Testis (tissue), 5 donors: ENCODE measurements at places on chromosomes 12 and 14. TPM values are rescaled to one million over a fixed set of nuclear protein-coding genes. Genes with fewer than 3 reads are reported as not detected.

RHEBL1 gene
- total RNA-seq, result 5.9 TPM

PTHLH gene
- total RNA-seq, result 0.50 TPM

OR2AP1 gene
- not detected for total RNA-seq

DEPDC4 gene
- total RNA-seq, result 8.0 TPM

- H3K4me1 ChIP-seq, result no peaks in the 10 kb centered on the region
- H3K27ac ChIP-seq, result no peak overlapping the region
- H3K4me3 ChIP-seq, result no peak overlapping the region
Observed at GRCh38 chr12:68823696-68824095, 15.7 kb downstream of the MDM2 start.

- H3K27me3 ChIP-seq, result no peaks in the 10 kb centered on the region
- no peak overlapping the region for H3K27ac ChIP-seq
- H3K4me3 ChIP-seq, result no peak overlapping the region
- H3K36me3 ChIP-seq, result no peaks in the 10 kb centered on the region
- DNase-seq, result no peak
Observed at GRCh38 chr14:65286443-65286842, 126.1 kb upstream of the FUT8 start.

DNA sequence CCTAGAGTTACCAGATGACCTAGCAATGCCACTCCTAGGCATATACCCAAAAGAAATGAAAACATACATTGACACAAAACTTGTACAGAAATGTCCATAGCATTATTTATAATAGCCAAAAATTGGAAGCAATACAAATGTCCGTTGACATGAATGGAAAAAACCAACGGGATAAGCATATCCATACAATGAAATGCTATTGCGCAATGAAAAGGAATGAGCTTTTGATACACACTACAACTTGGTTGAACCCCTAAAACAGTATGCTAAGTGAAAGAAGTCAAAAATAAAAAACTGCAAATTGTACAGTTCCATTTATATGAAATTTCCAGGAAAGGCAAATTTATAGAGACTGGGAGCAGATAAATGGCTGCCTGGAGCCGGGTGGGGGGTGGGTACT lies 90.6 kb upstream of the G2E3 start:
- H3K27me3 ChIP-seq, result no peaks in the 10 kb centered on the region
- no peak overlapping the region for H3K4me3 ChIP-seq
- no peaks in the 10 kb centered on the region for H3K4me1 ChIP-seq

DNA sequence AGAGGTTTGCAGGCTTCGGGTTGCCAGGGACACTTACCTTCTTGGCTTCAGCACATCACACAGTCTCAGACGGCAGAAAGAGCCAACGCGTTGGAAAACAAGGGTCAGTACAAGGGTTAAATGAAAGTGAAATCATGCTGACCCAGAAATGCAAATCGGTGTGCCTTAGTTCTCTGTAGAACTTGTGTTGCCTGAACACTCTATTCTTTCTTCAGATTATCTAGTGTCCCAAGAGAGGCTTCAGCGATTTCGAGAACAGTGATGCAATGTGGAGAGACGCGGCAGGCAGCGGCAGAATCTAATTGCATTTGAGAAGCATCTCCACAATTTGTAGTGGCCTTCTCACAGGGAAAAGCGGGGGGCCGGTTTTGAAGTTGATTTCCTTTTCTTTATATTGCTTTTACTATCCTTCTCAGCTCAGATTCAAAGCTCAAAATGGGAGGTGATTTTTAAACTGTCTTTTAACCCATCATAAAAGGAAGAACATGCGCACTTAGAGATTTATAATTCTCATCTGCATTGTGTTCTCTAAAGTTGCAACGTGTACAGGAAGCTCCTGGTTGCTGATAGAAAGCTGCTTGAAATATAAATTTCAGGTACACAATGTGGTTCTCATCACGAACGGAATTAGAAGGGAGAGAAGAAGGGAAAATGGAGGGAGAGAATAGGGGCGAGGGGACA lies 67.8 kb upstream of the EGLN3 start:
- DNase-seq, result peak; percentile 63
- H3K27ac ChIP-seq, result peak overlapping the region; percentile 62
- no peaks in the 10 kb centered on the region for H3K4me1 ChIP-seq
- H3K27me3 ChIP-seq, result no peaks in the 10 kb centered on the region

DNA sequence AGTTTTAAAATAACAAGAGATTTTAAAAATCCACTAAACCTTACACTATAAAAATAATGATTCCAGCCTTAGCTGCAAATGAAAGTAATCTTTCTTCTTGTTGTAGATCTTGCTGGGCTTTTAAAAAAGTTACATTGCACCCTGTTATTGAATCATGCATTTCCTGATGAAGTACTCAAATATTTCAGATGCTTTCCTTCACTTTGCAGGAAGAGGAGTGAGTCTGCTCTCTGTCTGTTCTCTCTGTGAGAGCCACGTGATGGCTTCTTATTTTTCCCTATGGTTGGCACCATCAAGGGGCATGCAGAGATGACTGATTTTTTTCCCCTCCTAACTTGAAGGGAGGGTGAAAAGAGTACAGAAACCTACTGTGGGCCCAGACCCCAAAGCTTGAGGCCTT lies 262.7 kb downstream of the ATP23 start:
- H3K4me1 ChIP-seq, result no peaks in the 10 kb centered on the region
- no peak for DNase-seq
- no peak overlapping the region for H3K4me3 ChIP-seq

- DNase-seq, result no peak
- H3K4me3 ChIP-seq, result no peak overlapping the region
- H3K27me3 ChIP-seq, result no peaks in the 10 kb centered on the region
- H3K4me1 ChIP-seq, result no peaks in the 10 kb centered on the region
Observed at GRCh38 chr12:27981874-27982273, 9.3 kb upstream of the PTHLH start.

DNA sequence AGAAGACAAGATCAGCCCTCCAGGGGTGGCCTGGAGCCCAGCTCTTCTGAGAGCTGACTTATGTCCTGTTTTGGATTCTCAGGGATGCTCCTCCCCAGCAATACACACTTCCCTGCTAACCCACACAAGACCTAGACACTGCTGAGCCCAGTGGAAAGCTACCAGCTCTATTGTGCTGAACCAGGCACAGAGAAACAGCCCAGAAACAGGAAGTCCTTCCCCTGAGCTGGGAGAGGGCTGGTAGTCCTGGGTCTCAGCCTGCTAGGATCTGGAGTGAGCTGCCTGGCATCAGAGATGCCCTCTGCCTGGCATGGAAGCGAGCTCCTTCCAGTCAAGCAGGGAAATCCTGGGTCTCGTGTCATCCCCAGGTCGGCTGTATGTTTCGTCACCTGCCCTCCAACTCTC lies 1.2 kb upstream of the LAG3 start:
- H3K36me3 ChIP-seq, result no peaks in the 10 kb centered on the region
- H3K27ac ChIP-seq, result peak overlapping the region; percentile 16
- peaks cover 34% of the 10 kb centered on the region for H3K4me1 ChIP-seq
